Hematopoietic multipotent progenitor cell treated with erythropoietin and hydrocortisone succinate and interleukin-3 and kit ligand, for 8 days (in vitro differentiated cells): ENCODE measurements at places on chromosomes 6 and 20.
A peak's percentile ranks its signal among the peaks of the same experiment; 100 is the strongest.

DNA sequence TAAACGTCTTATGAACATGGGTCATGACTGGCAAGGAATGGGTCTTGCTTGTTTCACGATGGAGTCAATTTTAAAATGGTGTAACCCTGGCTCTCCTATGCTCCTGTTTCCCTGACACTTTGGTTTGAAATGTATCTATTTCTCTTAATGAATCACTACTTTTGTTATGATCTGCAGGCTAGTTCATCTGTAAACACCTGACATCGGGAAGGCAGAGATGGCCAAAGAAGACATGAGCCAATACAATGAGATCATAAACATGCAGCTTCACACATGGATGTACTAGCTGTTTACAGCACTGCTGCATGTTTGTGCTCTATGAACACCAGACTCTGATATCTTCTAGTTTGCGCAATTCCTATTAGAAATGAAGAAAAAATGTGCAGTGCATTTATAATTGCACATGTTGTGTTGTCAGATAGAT, 11.0 kb upstream of the RAD21L1 start:
- no peak for DNase-seq

DNA sequence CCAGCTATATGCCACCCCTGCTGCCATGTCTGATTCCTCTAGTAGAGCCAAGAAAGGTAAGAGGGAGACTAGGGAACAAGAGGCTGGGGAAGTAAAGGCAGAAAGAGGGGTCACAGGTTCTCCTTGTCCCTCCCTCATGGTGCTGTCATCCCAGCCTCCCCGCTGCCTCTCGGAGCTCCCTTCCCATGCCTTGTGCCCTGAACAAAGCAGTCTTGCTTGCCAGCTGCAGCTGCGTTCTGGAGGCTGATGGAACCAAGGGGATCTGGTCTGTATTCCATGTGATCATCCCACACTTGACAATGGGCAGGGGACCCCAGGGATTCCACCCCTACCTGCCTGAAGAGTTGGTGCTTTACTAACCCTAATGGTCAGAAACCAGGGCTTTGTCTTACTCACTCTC, 61.4 kb downstream of the DAAM2 start:
- no peak for DNase-seq

DNA sequence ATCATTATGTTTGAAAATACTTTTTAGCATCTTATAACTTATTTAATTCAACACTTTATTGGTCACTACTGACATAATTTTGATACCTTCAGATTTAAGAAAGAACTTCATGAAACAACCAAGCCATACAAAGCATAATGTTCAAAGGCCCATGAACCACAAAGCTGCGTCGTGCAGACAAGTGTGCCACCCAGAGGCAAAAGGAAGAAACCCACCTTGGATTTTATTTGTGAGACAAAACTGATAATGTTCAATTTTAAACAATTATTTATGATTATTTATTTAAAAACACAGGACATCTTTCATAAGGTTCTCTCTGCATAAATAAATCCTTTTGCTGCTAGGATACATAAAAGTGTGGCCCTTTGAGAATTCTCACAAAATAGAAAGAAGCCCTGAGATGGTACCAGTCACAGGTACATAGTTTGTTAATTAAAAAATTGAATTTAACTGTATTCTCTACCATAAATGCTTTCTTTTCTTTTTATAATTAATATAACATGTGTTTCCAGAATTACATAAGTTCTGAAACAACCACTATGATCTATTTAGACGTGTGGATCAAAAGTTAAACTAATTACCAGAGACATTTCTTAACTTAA, 143.7 kb downstream of the RALGAPA2 start:
- DNase-seq: peak; percentile 60

- no peak for DNase-seq
Measured at GRCh38 chr6:116767715-116768114, 2.2 kb upstream of the FAM162B start.

DNA sequence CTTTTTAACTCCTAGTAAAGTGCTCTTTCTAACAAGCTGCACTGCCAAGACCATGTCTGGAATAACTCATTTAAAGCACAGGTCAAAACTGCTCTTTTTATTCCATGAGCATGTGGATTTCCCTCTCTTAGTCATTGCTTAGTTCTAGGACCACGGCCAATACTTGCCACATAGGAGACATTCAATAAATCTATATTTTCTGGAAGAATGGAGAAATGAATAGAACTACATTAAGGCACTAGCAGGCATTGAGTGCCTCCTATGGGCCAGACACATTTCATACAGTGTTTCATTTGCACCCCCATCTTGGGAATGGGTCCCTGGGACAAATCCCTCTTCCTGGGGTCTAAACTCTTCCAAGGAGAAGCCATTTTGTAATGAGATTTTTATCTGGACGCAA, 552.8 kb upstream of the CITED2 start:
- peak; percentile 27 for DNase-seq

DNA sequence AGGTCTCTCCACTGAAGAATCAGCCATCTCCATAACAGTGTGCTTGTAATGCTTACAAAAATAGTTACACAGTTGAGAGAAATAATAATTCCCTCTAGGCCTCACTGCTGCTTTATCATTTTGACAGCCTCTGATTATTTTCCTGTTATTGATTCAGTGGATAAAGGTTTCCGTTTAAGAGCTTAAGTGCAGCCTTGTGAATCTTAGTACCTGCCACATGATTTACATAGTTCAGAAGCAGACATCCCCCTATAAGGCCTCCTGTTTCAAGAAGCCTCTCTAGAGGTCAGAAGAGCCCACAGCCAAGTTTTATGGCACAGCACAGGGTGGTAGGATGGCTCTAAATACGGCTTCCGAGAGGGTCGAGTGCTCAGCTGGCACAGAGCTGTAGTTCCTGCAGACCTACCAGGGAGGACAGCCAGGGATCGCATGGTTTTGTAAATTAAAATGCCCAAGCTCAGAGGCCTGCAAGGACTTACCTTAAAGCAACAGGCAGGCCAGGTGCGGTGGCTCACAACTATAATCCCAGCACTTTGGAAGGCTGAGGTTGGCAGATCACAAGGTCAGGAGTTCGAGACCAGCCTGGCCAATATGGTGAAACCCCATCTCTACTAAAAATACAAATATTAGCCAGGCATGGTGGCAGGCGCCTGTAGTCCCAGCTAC, 17.6 kb upstream of the PYGB start:
- DNase-seq: no peak

GRCh38 chr6:15475261-15475660, 187.6 kb downstream of the DTNBP1 start:
- no peak for DNase-seq

DNA sequence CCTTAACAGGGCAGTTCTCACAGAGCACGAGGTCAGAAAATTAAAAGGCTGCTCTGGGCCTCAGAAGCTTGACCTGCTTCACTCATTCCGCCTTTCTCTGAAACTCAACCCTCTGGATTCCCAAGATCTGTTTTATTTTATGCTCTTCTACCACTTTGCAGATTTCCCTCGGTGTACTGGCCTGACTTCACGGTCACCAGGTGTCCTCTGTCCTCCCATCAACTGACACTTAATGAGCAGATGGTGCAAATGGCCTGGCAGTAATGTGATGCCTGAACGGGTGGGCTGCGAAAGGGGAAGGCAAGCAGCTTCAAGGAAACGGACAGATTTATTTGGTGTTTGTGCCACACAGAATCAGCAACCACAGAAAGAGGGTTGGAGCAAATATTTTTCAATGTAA, 169.7 kb upstream of the TFAP2D start:
- no peak for DNase-seq

DNA sequence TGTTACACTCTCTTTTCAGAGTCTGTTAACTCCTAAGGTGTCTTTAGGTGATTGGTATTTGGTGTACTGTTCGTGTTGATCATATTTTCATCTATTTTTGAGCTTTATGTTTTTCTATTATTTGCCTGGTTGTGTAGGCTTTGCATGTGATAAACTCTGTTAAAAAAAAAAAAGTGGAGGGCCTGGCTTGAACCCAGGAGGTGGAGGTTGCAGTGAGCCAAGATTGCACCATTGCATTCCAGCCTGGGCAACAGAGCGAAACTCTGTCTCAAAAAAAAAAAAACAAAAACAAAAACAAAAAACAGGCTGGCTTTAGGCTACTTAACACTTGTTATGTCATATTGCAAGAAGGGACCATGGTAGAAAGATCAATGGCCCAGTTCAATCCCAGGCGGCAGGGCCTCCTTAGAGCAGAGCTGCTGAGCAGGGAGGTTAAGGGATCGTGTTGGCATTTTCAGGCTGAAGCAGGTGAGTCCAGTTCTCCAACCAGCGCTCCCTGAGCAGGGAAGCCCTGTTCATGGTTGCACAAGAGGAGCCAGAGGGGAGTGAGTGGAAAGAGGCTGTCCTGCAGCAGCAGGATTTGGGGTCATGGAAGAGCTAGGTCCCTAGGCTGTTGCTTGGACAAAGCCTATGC, 8.5 kb downstream of the PYGB start:
- DNase-seq: no peak

- peak; percentile 36 for DNase-seq
Measured at GRCh38 chr6:132300323-132300949, 100.8 kb downstream of the MOXD1 start.

- DNase-seq: peak; percentile 1
Measured at GRCh38 chr6:101747716-101748115, 354.2 kb downstream of the GRIK2 start.

- no peak for DNase-seq
Measured at GRCh38 chr6:159729598-159730331, 2.5 kb downstream of the WTAP start.

DNA sequence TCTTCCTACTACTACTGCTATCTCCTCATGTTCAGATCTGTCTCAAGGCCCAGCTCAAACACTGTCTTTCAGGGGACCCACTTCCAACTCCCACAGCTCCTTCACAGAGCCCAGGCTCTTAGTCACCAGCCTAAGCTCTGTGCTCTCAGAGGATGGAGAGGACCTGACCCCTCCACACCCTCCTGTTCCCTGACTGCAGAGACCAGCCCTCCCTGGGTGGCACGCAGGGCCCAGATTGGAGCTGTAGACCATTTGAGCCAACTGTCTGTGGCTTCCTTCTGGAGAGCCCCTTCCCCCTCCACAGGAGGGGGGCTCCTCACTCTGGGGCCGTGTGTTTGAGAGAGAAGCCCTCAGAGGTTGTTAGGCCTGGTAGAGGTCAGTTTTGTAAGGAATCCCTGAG, 9.8 kb downstream of the SNPH start:
- DNase-seq: no peak

- DNase-seq: no peak
Measured at GRCh38 chr6:64789476-64789875, 917.5 kb downstream of the EYS start.

- no peak for DNase-seq
Measured at GRCh38 chr6:118939683-118940082, 4.7 kb upstream of the MCM9 start.

GRCh38 chr6:5471637-5472398, 210.5 kb downstream of the FARS2 start:
- DNase-seq: no peak

DNA sequence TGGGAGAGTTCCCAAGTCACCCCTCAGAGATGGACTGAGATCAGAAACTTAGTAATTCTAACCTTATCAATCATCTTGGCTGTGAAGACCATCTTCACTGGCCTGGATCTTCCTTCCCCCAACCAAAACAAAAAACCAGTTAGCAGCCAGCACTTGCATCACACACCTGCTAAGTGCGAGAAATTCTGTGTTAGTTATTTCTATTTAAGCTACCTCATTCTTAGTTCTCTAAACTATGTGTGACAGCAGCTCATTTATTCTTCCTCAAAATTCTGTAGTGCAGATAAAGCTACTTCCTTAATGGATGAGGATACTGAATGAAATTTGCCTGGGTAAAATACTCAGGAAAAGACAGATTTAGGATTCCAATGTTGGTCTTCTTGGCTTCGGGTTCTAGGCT, 18.2 kb upstream of the TAGAP start:
- DNase-seq: no peak

DNA sequence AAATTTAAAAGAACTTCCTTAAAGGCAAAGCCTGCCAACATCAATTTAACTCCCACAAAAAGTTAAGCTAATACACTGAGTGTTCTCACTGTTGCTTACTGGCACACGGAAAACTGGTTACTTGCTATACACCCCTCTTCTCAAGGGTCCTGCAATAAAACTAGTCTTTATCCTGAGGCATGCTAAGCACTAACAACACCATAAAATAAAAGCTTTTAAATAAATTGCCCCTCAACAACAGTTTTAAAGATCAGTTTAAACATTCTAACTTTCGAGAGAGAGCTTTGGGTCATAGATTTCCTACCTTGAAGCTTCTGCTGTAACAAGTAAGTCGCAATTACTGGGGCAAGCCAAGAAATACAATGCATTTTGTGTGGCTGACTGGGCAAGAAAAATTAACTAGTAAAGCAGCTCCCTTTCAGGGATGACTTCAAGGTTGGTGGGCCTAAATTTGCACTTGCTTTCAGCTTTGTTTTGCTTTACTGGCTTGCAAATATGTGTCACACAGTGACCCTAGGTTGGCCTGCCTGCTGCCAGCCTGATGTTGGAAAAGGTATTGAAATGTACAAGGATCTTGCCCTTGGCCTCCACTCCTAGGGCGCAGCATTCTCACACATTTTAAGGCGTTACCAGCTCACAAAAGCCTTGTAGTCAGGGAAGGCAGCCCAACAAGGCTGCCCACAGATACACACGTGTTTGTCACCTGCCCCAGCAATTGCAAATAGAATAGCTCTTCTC, 4.0 kb upstream of the HEY2 start:
- DNase-seq: no peak

- DNase-seq: no peak
Measured at GRCh38 chr6:20830576-20830975, 296.3 kb downstream of the CDKAL1 start.

DNA sequence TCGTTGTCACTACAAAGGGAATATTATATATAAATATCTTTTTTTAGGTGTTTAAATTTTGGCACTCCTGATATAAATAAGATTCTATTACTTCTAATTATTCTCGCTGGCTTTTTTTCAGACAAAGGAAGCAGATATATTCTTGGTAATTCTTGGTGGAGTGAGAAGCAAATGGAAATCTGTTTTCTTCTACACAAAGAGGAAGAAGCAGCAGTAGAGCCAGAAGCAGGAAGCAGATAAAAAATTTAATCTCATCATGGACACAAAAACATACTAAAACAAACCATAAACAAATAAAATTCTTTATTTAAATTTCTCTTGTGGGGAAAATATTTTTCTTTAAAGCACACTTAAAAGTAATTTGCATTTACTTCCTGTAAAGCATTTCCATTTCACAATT, 3.7 kb upstream of the KIAA0319 start:
- DNase-seq: no peak

DNA sequence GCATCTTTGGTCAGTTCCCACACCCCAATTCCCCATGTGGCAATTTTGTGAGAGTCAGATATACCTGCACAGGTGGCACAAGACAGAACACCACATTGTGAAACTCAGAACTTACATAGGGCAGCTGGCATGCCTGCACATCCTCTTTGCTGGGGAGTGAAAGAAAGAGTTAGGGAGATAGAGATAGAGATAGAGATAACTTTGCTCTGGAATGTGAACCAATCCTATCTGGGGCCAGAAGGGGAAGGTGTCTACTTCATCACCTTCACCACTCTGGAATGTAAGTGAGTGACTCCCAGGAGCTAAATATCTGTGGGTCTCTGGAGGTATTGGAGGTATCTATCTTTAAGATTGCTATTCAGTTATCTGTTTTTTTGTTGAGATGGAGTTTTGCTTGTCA, 289.2 kb downstream of the OGFRL1 start:
- DNase-seq: no peak
